Neural crest cell (in vitro differentiated cells): ENCODE measurements at places on chromosomes 12 and 14.

GRCh38 chr14:65074449-65075150 is 27.7 kb downstream of the MAX start:
- no peak for DNase-seq

- no peak for DNase-seq
These were observed 270.9 kb downstream of the C12orf50 start for GRCh38 chr12:87758271-87758670.

DNA sequence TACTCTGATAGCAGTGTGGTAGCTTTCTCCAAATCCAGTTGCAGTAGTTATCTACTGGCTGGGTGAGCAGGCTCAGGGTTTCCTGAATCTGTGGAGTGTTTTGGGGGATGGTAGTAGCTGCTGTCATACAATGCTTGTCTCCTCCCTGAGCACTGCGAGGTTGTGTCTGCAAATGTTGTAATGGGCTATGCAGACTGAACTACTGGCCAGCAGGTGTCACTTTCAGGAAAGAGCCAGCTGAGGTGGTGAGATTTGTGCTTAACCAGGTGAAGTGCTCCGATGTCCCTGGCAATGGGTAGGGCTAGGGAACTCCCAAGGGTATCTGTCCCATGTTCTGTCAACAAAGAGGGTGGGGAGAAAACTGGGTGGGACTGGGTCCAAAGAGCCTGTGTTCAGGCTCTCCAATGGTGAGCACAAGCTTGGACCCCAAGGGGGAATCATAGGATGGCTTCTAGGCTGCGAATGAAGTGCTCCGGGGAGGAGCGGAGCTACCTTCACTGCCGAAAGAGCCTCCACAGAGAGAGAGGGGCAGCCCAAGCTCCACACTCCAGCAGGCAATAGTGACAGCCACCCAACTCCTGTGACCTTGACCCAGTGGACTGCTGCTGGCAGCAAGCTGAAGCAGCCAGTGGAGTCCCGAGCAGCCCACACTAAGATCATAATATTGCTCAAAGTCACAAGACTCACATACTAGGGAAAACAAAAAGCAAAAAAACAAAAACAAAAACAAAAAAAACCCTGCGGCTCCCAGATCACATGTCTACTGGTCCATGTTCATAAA is 1324.0 kb upstream of the USP15 start:
- no peak for DNase-seq

GRCh38 chr12:118436986-118437385 is 60.6 kb downstream of the SUDS3 start:
- DNase-seq, result no peak

- DNase-seq, result no peak
These were observed 14.2 kb upstream of the CARMIL3 start for GRCh38 chr14:24037658-24038037.

DNA sequence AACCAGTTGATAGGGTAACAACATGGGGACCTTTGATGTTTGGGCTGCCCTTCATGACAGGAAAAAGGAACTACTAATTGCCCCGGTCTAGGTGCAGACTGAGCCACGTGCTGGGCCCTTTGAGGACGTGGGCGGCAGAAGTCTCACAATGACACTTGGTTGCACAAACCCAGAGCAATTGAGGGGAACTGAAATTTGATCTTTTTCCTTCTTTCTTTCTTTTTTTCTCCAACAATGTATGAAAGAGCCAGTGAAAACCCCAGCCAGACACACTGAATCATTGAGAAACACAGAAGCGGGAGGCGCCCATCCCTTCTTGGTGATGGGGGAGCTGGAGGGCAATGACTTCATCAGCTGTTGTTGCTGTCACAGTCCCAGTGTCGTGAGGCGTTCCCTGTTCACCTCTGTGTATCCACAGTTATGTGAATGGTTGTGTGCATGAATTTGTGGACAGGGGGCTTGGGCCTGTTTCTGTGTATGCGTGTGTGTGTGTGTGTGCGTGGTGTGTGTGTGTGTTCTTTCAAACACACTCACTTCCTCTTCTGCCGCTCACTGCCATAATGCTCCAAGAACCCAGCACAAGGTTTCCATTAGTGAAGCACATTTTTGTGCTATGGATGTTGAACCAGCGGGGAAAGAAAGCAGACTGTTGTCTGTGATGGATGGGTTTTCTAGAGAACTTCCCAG is 137.5 kb upstream of the CCND2 start:
- peak; percentile 14 for DNase-seq

DNA sequence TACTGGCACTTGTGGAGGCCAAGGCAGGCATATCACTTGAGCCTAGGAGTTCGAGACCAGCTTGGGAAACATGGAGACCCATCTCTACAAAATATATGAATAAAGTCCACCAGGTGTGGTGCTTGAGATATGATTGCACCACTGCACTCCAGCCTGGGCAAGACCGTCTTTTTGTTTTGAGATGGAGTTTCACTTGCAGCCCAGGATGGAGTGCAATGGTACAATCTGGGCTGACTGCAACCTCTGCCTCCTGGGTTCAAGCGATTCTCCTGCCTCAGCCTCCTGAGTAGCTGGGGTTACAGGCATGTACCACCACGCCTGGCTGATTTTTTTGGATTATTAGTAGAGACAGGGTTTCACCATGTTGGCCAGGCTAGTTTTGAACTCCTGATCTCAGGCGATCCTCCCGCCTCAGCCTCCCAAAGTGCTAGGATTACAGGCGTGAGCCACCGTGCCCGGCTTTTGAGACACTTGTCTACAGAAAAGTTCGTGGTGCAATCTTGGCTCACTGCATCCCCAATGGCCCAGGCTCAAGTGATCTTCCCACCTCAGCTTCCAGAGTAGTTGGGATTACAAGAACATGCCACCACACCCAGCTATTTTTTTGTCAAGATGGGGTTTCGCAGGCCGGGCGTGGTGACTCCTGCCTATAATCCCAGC is 16.3 kb upstream of the ATP5F1B start:
- DNase-seq, result no peak

DNA sequence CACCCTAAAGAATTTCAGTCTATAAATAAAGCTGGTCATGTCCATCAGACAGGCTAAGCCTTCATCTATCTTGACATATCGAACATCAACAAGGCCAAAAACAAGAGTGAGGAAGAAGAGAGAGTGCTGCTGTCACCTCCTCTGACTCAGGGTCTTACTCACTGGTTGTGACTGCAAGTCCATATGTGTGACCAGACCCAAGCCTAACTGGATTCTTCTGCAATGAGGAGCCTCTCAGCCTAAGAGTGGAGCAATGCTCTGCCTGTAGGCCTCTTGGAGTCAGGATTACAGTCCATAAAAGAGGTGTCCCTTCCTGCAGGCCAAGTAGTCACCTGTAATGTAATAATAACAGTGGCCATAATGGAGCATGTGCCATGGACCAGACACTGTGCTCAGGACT is 121.2 kb upstream of the SLC35F4 start:
- DNase-seq, result no peak

DNA sequence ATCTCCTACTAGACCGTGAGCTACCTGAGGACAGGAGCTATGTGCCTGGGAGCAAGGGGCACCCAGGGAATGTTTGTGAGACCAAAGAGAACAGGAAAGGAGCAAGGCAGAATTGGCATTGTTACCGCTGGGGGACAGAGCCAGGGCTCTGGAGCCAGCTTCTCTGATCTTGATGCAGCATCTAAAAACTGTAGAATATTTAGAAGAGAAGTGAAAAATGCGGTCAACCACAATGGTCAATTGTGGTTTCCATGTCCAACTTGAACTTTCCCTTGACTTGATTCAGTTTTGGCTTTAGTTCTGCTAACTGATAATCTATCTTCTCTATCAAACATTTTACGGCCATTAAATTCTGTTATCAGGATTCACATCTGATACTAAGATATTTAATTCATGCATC is 201.2 kb downstream of the ANO4 start:
- no peak for DNase-seq

DNA sequence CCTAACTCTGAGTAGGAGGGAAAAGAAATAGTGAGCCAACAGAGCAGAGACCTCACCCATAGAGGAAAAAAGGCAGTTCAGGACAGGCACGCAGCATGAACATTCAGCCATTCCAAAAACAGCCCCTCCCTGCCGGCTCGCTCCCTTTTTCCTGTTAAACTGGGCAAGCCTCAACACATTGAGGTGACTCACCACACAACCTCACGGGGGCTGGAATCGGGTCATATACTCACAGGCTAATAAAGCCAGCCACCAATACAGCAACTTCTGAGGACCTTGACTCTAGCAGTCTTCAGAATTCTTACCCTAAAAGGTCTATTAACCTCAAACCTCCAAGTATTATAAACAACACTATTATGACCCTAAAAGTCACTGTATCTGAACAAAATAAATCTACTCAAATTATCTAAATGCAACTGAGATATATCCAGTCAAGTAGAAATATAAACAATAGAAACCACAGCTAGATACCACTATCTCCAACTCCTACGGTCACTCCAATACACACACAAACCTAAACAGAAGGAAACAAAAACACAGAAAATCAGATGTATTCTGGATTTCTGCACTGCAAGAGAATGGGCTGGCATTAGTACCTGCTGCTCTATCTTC is 6.3 kb downstream of the YBX3 start:
- DNase-seq, result no peak

DNA sequence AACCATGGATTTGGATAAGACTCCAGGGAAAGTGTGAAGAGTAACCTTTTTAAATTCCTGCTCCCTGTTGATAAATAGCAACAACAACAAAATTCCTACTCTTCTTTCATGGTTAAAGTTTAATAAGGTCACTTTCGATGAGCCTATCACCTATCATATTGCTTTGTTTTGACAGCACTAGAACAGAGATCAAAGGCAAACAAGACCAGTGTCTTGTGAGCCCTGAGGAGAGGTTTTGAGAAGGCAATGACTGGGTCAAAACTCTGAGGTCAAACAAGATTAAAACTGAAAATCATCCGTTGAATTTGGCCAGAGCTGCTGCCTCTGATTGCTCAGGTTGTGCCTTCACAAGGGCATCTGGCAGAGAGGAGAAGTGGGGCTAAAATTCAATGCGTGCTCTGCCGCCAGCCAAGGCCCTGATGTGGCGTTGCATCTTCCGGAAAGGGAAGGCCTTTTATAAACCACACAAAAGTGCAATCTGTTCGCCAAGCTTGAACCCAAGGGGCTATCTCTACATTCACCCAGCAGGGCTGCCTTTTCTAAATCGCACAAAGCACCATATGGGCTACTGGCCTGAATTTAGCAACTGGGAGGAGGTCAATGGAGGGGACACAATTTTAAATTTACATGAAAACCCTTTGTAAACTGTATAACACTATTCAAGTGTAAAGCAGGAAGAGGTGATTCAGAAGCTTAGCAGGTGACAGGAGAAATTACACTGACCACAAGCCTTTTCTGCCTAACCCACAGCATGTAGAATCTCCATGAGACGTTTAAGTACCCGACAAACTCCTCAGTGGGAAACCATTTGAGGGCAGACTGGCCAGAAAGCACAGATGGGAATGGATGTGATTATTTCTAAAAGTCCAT is 140.8 kb downstream of the DAD1 start:
- no peak for DNase-seq

- DNase-seq, result no peak
These were observed 23.3 kb downstream of the SNRPF start for GRCh38 chr12:95882080-95882479.

DNA sequence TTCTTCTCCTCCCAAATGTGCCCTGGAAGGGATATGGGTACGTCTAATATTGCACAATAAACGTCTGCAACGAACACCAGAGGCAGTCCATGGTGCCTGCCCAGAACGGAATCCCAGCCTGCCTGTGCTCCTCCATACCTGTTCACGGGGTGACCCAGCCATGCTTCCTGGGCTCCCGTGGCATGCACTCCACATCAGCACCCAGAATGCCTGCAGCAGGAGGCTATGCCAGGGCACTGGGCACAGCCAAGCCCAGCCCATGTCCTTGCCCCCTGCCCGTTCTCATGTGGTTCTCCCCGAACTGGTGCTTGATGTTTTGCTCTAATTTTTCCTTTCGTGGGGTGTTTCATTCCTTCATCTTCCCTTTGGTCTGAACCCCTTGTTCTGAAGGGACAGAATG is 404.3 kb downstream of the BCL11B start:
- no peak for DNase-seq

DNA sequence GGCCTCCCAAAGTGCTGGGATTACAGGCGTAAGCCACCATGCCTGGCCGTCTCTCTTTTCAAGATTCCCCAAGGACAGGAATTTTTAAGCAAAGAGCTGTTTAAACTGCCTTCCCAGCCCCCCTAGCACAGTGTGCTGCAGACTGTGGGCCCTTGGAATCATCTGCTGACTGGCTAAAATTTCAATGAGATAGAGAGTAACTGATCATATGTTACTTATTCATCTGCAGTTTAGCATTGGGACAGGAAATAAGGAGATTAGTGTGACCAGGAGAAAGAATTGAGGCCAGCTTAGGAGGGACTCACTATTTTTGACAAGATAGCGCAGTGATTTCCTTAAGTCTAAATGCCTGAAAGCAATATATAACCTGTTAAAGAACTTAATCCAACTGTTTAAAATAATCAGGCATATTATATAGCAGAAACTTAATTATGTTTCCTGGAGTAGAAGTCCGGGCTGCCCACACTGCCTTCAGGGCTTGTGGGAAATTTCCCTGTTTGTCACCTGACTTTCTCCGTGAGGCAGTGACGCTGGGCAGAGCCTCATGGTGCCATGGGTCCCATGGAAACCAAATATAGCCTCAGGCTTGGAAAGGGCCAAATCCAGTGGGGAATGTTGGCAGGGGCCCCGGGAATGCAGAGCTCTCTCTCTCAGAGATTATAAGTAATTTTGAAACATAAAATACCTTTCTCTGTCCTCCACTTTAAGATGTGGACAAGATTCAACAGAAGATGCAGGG is 22.8 kb upstream of the CEBPE start:
- no peak for DNase-seq
